ENCODE measurements at places on chromosomes 5 and 9.

DNA sequence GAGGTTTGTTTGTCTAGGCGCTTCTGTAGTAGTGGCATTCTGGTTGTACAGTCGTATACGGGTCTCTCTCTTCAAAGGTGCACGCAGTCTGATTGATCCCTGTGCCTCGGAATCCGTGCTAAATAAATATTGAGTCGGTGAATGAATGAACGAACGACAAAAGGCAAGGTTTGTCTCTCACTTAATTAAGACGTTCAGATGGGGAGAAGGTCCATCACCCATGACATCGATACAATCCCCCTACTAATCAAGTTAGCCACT lies 500 bp upstream of the CREBRF start:
- no peak for DNase-seq

GRCh38 chr5:153088538-153088937 lies 401.9 kb upstream of the GRIA1 start:
- DNase-seq, result no peak

DNA sequence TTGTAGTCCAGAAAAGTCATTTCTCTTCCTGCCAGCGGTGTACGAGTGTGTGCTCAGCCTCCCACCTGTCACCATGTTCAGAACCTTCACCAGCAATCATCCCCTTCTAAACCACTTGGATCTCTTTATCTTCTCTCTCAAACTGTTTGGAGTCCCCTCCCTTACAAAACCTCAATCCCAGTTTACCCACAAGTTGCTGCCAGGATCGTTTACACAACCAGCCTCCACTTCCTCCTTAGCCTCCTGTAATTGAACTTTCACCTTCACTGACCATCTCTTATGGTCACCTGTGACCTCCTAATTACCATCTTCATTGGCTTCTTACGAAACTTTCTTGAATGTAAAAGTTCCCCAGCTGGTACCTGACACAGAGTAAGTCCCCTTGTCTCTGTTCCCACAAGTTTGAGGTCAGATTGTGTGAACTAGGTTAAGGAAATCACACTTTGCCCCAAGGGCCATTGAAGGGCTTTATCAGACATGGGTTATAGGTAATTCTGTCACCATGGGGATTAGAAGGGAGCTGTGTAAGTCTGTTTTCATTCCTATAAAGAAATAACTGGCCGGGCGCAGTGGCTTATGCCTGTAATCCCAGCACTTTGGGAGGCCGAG lies 20.0 kb downstream of the RNF44 start:
- no peak for DNase-seq

DNA sequence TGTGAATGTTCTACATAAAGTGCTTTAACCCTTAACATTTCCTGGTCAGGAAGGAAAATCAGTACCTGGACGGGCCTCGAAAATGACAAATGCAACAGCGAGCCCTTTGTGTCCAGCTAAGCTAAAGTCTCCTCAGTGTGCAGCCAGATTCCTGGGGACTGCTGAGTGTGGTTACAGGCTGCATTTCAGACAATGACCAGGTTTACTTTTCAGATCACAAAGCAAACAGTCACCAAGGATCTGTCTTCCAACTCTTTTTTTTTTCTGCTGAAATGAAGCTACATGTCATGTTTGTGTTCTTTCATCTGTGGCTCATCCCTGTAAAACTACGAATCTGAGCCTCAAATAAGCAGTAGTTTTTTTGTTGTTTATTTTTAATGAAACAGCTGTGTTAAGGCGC lies 20.8 kb downstream of the SLC46A2 start:
- no peak for DNase-seq

DNA sequence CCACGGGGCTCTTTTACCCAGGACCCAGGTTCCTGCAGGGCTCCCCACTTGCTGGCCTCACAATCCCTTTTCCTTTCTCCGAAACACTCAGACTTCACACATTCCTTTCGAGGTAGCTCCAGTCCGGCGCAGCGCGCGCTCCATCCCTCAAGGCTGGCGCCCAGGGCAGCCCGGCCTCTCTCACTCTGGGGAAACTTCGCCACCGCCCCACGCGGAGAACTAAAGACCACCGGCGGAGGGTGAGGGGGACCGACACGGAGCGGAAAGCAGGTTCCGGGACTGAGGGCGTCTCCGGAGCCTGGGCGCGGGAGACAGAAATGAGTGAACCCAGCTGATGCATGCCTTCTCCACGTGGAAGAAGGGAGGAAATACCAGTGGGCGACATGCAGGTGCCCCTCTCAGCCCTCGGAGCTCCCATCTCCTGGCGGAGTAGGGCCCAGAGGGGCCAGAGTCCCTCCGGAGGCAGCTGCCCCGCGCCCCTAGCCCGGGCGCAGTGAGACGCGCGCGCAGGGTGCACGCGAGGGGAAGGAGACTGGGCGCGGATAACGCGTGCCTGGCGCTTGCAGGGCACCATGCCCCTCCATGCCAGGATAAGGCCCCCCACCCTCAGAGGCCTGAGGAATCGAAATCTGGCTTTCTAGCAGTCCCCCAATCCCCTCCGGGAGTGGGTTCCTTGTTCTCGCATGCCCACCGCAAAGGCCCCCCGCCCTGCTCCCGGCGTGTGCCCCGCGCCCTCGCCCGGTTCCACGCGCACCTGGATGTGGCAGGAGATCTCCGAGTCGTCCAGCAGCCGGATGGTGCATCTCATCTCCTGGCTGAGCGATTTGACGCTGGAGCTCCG lies 650 bp downstream of the FRMD3 start:
- no peak for DNase-seq

GRCh38 chr9:18238254-18238653 lies 235.7 kb upstream of the ADAMTSL1 start:
- no peak for DNase-seq

All from GM18507 (cell line).